Adrenal gland (tissue), 19 donors: ENCODE measurements at places on chromosomes 5 and 9. TPM values are rescaled to one million over a fixed set of nuclear protein-coding genes. Genes with fewer than 3 reads are reported as not detected.

DNA sequence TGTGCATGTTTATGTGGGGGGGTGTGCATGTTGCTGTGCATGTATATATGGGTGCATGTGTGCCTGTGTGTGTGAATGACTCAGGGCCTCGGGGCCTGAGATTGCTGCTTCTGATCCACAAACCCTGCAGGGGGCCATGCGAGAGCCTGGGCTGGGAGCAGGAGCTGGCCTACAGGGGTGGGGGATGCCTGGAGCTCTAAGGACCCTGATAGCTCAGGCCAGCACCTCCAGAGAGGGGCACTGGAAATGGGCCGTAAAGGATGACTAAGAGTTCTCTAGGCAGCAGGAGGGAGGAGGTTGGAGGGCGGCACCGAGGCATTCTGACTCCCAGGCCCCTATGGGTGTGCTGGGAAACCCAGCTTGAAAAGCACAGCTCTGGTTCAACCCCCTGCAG, 6.9 kb upstream of the UBAC1 start:
- no peaks in the 10 kb centered on the region for H3K27me3 ChIP-seq
- no peak overlapping the region for H3K27ac ChIP-seq
- no peaks in the 10 kb centered on the region for H3K4me1 ChIP-seq
- no peaks in the 10 kb centered on the region for H3K36me3 ChIP-seq

DNA sequence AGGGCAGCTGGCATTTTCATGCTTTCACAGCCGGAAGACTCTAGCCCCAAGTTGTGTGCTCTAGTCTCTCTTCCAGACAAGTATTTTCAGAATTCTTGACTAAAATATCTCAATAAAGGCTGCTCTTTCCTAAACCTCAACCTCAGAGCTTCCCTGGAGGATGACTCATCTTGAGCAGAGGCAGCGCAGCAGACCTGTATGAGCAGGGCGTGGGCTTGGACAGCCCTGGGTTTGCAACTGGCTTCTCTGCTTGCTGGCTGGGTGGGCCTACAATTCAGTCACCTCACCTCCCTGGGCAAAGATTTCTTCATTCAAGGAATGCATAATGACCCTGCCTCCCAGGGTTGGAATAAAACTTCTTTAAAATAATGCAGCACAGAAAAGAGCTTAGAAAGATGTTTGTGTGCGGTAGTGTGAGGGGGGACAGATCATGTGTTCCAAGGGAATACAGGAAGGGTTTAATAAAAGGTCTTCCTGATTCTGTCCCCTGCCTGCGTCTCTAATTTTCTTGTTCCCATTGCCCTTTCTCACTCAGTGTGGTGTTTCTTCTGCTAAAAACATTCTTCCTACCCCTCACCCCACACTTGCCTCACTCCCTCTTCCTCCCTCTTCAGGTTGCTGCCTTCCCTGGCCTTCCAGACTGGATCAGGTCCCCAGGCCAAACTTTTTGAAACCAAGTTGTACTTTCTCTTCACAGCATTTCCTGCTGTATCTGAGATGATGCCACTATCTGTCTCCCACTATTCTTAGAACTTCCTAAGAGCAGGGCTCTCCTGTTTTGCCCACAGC, 39.4 kb upstream of the MAP1B start:
- no peaks in the 10 kb centered on the region for H3K4me1 ChIP-seq
- no peak overlapping the region for H3K27ac ChIP-seq
- no peak for DNase-seq
- H3K4me3 ChIP-seq = no peak overlapping the region
- no peaks in the 10 kb centered on the region for H3K27me3 ChIP-seq
- no peaks in the 10 kb centered on the region for H3K36me3 ChIP-seq

DNA sequence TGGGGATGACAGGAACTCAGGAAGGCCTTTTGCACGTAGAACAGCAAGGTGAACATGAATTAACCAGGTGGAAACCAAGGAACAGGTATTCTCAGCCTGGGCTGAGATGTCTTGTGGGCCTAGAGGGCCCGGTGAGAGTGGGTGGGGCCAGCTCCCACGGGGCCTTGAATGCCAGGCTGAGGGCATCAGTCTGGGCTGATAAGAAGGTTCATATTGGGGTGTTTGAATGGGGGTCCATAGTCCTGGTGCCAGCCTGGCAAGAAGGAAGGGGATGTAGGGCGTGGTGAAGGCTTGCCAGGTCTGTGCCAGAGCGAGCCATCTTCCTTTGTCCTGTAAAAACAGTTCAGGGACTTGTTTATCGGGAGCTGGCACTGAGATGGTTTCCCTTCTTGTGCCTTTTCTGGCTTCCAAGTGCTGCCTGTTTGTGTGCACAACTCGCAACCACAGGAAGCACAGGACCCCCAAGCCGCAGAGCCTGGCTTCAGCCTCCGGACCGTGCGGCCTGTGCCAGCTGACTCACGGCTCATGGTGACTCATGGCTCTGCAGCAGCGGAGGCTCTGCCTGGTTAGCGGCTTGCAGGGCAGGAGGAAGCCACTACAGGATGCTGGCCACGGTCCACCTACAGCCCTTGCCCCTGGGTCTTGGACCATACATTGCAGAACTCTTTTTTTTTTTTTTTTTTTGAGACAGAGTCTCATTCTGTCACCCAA, 2.4 kb downstream of the CARD19 start:
- H3K4me3 ChIP-seq = peak overlapping the region; percentile 75
- H3K36me3 ChIP-seq = no peaks in the 10 kb centered on the region
- peaks cover 41% of the 10 kb centered on the region for H3K4me1 ChIP-seq
- peak; percentile 96 for DNase-seq

- no peak for DNase-seq
- no peaks in the 10 kb centered on the region for H3K36me3 ChIP-seq
- H3K27me3 ChIP-seq = no peaks in the 10 kb centered on the region
- H3K4me3 ChIP-seq = no peak overlapping the region
These were observed 8.8 kb upstream of the SLC6A7 start for GRCh38 chr5:150181027-150181426.

GRCh38 chr9:101458963-101459631, 23.5 kb upstream of the ALDOB start:
- no peaks in the 10 kb centered on the region for H3K27me3 ChIP-seq
- H3K27ac ChIP-seq = no peak overlapping the region
- H3K36me3 ChIP-seq = no peaks in the 10 kb centered on the region
- H3K4me3 ChIP-seq = no peak overlapping the region
- peak; percentile 32 for DNase-seq

DNA sequence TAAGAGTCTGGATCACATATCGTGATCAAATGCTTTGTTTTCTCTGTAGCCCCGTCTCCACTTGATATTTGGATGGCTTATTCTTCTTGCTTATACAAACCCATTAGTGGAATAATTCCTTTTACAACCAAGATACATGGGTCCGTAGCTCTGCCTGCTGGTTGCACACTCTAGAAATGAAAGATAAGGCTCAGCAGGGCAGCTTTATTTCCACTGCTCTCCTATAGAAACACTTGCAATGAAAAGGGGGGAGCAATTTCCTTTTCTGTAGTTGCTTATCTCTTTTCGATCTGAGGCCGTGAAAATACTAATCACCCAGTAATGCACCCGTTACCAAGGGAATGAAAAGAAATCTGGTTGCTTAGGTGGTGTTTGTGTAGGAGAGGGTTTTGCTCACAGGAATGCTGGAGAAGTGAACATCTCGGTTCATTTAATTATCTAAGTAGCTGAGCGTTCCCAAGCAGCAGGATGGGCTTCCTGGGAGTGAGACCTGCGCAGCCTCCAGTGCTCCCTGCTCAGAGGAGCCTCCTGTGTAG, 131.7 kb downstream of the ADAMTS16 start:
- H3K4me3 ChIP-seq = no peak overlapping the region
- no peaks in the 10 kb centered on the region for H3K27me3 ChIP-seq
- H3K27ac ChIP-seq = no peak overlapping the region
- no peak for DNase-seq
- no peaks in the 10 kb centered on the region for H3K4me1 ChIP-seq

- no peak overlapping the region for H3K27ac ChIP-seq
- no peaks in the 10 kb centered on the region for H3K4me1 ChIP-seq
- DNase-seq = no peak
- no peak overlapping the region for H3K4me3 ChIP-seq
- no peaks in the 10 kb centered on the region for H3K27me3 ChIP-seq
These were observed 562.7 kb downstream of the TLE4 start for GRCh38 chr9:80134487-80134886.

DNA sequence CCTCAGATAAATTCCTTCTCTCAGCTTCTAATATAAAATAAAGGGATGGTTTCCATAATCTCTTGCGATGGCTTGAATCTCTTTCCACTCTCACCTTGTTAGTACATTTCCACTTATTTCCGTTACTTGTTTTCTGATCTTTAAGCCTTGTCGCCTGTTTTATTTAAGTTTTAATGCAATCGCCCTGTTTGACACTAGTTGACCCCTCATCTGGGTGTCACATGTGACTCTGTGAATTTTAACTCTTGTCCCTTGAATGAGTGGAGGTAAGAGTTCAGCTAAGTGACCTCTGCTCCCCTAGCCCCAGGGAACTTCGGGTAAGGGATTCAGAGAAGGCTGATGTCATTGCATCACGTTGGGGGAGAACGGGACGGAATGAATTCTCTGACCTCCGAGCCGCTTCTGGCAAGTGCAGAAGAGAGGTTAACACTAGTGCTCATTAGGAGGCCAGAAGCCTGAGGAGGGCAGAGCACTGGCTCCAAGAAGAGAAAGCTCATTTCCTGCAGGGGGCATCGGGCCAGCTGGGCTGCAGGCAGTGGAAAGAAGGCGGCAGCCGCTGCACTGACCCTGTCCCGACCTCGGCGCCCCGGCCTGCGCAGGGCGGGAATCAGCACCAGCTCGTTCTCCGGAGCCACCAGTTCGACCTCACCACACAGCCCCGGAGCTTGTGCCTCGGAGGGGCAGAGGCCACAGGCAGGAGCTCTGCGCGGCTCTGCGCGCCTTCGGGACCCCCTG, 569 bp downstream of the HINT2 start:
- peak; percentile 81 for DNase-seq
- no peaks in the 10 kb centered on the region for H3K36me3 ChIP-seq
- no peaks in the 10 kb centered on the region for H3K27me3 ChIP-seq
- peak overlapping the region; percentile 77 for H3K4me3 ChIP-seq
- H3K4me1 ChIP-seq = peaks cover 30% of the 10 kb centered on the region

DNA sequence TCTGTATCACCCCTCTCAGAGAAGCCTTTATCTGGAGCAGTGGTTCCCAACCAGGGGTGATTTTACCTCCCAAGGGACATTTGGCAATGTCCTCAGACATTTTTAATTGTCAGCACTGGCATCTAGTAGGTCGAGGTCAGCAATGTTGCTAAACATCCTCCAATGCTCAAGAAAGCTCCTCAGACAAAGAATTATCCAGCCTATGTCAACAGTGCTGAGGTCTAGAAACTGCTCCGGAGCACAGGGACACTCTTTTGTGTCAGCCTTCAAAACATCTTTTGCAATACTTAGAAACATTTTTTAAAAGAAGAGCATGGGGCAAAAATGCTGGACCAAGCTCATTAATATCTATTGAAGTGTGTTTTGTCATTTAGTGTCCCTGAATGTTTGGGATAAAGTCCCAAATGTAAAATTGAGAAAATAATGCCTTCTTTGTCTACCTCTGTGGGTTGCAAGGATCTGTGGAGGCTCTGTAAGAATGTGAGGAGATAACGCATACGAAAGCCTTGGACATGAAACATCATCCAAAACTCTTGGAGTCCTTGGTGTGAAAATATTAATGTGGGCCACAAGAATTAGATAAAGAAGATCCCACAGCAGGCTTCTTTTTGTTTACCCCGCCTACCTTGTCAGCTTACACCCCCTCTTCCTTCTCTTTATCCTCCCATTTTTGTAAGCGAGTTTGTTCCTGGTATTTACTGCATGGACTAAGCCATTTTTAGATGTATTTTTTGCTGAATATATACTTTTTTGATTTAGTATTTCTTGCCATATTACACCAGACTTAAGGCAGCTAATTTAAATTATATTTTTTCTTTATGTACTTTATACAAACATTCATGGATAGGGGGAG, 193.5 kb downstream of the CD180 start:
- H3K4me1 ChIP-seq = peaks cover 39% of the 10 kb centered on the region
- no peaks in the 10 kb centered on the region for H3K27me3 ChIP-seq
- DNase-seq = no peak
- H3K36me3 ChIP-seq = no peaks in the 10 kb centered on the region

Gene CKMT2
- 98.8 TPM for total RNA-seq

GRCh38 chr5:14655146-14655741, 9.3 kb upstream of the OTULIN start:
- no peak overlapping the region for H3K27ac ChIP-seq
- H3K36me3 ChIP-seq = no peaks in the 10 kb centered on the region
- DNase-seq = no peak
- no peak overlapping the region for H3K4me3 ChIP-seq

DNA sequence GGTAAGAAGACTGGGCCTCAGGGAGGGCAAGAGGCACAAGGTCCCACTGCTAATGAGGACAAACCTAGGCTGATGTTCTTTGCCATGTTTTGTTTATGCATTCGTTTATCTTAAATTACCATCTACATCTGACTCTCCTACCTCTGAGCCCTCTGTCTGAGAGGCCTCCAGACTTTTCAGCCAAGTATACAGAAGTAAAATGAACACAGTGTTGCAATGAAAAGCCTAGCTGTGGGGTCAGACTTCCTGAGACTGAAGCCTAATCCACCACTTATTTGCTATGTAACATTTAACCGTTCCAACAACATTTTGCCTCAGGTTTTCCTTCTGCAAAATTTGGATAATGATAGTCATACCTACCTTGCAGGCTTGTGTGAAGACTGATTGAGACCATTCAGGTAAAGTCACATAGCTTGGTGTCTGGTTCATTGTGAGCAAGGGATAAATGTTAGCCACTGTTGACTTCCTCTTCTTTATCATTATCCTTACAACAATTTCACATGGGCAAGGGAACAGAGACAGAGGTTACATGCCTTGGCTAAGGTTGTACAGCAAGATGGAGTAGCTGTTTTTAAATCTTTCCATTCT, 374.9 kb upstream of the CLINT1 start:
- no peaks in the 10 kb centered on the region for H3K36me3 ChIP-seq
- no peak for DNase-seq
- no peaks in the 10 kb centered on the region for H3K27me3 ChIP-seq

GRCh38 chr9:108643731-108644510, 211.9 kb downstream of the ACTL7B start:
- H3K27me3 ChIP-seq = no peaks in the 10 kb centered on the region
- no peaks in the 10 kb centered on the region for H3K36me3 ChIP-seq
- H3K4me3 ChIP-seq = no peak overlapping the region

GRCh38 chr5:96909435-96909834, 26.4 kb upstream of the LNPEP start:
- H3K36me3 ChIP-seq = no peaks in the 10 kb centered on the region
- no peak overlapping the region for H3K4me3 ChIP-seq
- no peaks in the 10 kb centered on the region for H3K27me3 ChIP-seq
- no peak for DNase-seq

Gene NTNG2
- total RNA-seq = 9.2 TPM
